Prostate gland (tissue), 2 donors: ENCODE measurements at places on chromosomes 6 and 20. TPM values are rescaled to one million over a fixed set of nuclear protein-coding genes. Genes with fewer than 3 reads are reported as not detected.

The ELOVL2 gene
- total RNA-seq, result 15.5 TPM

The ANKRD6 gene
- total RNA-seq, result 11.9 TPM

The HTR1E gene
- not detected for total RNA-seq

DNA sequence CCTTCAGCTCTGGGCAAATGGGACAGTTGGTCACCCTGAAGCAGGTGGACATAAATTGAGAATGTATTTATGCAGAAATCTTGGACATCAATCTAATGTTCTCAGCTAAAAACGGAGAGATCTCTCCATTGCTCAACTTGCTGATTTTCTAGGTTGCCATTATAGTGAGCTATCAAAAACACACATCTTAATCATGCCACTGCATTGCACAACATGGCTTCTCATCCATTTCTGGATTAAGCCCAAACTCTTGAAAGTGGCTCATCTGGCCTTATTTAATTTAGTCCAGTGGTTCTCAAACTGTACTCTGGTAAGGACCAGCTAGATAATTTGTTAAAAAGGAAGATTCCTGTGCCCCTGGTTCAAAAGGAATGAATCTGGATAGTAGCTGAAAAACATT lies 324.9 kb upstream of the CITED2 start:
- H3K4me3 ChIP-seq, result no peak overlapping the region
- no peaks in the 10 kb centered on the region for H3K27me3 ChIP-seq

DNA sequence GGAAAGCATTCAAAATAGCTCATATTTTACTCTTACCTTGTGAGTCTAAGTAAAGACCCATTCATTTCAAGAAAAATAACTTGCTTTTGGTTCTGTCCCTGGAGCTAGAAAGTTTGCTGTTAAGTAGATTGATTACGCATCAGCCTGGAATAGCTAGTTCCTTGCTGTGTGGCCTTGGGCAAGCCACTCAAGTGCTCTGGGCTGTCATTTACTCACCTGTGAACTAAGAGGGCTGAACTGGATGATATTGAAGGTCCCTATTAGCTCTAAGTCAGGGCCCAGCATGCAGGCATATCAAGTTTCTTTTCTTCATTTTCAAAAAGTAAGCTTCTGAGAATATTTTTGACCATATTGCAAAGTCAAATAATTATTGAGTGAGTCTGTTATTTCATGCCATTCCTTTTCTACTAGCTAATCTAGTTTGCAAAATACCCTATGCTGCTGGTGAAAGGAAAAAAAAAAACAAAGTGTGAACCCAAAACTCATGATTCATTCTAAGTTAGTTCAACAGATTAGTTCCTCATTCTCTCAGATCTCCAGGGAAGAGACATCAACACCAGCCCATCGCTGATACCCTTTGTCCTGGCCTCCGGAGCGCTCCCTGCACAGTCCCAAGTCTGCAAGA lies 106.5 kb upstream of the GMDS start:
- H3K27me3 ChIP-seq, result no peaks in the 10 kb centered on the region
- H3K36me3 ChIP-seq, result no peaks in the 10 kb centered on the region
- H3K4me1 ChIP-seq, result no peaks in the 10 kb centered on the region

DNA sequence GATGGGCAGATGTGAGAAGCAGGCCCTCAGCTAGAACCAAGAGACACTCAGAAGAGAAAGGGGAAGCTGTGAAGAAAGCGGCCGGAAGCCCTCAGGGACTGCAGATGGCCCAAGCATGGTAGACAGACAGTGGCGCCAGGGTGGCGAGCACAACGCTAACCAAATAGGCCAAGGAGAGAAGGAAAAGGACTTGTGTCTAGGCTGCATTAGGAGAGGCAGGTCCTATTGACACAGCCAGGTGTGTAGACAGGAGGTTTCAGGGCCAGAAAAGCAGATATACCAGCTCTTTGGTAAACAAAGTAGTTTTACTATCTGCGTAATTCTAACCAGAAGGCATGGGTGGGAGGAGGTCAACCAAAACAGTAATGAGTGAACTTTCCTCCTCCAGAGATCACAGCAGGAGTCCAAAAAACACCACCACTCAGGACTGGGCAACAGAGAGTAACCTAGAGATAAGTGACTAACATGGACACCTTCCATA lies 15.8 kb upstream of the MAP7 start:
- H3K36me3 ChIP-seq, result no peaks in the 10 kb centered on the region
- H3K27me3 ChIP-seq, result no peaks in the 10 kb centered on the region
- peak overlapping the region; percentile 73 for H3K27ac ChIP-seq
- peaks cover 26% of the 10 kb centered on the region for H3K4me1 ChIP-seq

- peak; percentile 77 for DNase-seq
- peaks cover 5% of the 10 kb centered on the region for H3K4me1 ChIP-seq
- H3K27ac ChIP-seq, result peak overlapping the region; percentile 48
- no peaks in the 10 kb centered on the region for H3K27me3 ChIP-seq
- peak overlapping the region; percentile 33 for H3K4me3 ChIP-seq
These were observed 2.1 kb upstream of the RBM38 start for GRCh38 chr20:57388953-57389694.

GRCh38 chr20:46948081-46948480 lies 53.4 kb downstream of the EYA2 start:
- H3K4me1 ChIP-seq, result no peaks in the 10 kb centered on the region
- no peak overlapping the region for H3K4me3 ChIP-seq
- H3K36me3 ChIP-seq, result no peaks in the 10 kb centered on the region
- no peak for DNase-seq
- no peaks in the 10 kb centered on the region for H3K27me3 ChIP-seq

- H3K4me1 ChIP-seq, result no peaks in the 10 kb centered on the region
- H3K36me3 ChIP-seq, result no peaks in the 10 kb centered on the region
- peak overlapping the region; percentile 80 for H3K27ac ChIP-seq
These were observed 634 bp downstream of the HSF2 start for GRCh38 chr6:122400121-122400450.

GRCh38 chr20:50101887-50102286 lies 11.1 kb downstream of the UBE2V1 start:
- H3K4me3 ChIP-seq, result no peak overlapping the region
- H3K27me3 ChIP-seq, result no peaks in the 10 kb centered on the region

- H3K27ac ChIP-seq, result no peak overlapping the region
- no peaks in the 10 kb centered on the region for H3K36me3 ChIP-seq
- DNase-seq, result peak; percentile 64
- no peaks in the 10 kb centered on the region for H3K27me3 ChIP-seq
- no peaks in the 10 kb centered on the region for H3K4me1 ChIP-seq
These were observed 90.5 kb downstream of the SYNJ2 start for GRCh38 chr6:158072083-158072721.

- no peak for DNase-seq
- peak overlapping the region; percentile 18 for H3K27ac ChIP-seq
- H3K36me3 ChIP-seq, result no peaks in the 10 kb centered on the region
These were observed 259.2 kb downstream of the ADGB start for GRCh38 chr6:146857980-146858347.

DNA sequence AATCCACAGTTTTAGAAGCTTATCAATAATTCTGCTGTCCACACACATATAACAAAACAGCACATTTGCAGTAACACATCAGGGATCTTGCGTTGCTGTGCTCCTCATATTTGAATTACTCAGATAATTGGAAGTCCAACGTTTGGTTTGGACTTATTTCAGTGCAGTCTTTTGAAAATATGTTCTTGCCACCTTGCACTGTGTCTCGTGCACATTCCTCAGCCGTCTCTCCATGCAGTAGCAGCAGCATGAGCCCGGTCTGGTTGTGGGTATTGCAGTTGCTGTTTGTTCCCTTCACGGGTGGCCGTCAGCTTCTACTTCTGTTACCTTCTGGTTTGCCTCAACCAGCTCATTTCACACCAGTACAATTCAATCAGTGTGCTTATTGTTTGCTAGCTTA lies 215.5 kb downstream of the SLC24A3 start:
- H3K36me3 ChIP-seq, result no peaks in the 10 kb centered on the region
- DNase-seq, result no peak
- H3K4me1 ChIP-seq, result no peaks in the 10 kb centered on the region

GRCh38 chr6:110250058-110250457 lies 69.8 kb downstream of the CDC40 start:
- no peak overlapping the region for H3K27ac ChIP-seq
- H3K36me3 ChIP-seq, result no peaks in the 10 kb centered on the region
- no peak for DNase-seq
- H3K4me1 ChIP-seq, result no peaks in the 10 kb centered on the region
- H3K27me3 ChIP-seq, result no peaks in the 10 kb centered on the region

DNA sequence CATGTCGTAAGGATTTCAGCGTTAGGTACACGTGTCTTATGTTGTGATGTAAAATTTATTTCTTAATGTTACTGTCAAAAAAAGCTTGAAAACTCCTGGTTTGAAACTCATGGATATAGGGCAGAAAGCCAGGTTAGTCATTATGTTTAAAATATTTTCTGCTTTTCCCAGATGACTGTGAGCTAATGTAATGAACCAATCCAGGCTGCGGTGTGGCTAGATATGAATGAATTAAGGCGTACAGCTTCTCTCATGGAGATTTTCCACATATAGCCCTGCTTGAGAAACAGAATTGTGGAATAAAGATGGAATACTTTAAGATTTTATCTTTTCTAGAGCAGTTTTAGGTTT lies 80.3 kb upstream of the STMND1 start:
- no peaks in the 10 kb centered on the region for H3K36me3 ChIP-seq
- H3K4me3 ChIP-seq, result no peak overlapping the region
- H3K27me3 ChIP-seq, result no peaks in the 10 kb centered on the region
- no peak overlapping the region for H3K27ac ChIP-seq
- H3K4me1 ChIP-seq, result no peaks in the 10 kb centered on the region

GRCh38 chr6:154615483-154616025 lies 105.1 kb upstream of the CNKSR3 start:
- no peaks in the 10 kb centered on the region for H3K4me1 ChIP-seq
- no peak overlapping the region for H3K27ac ChIP-seq
- H3K36me3 ChIP-seq, result no peaks in the 10 kb centered on the region
